DMS153 (cell line): ENCODE measurements at places on chromosomes 4 and X.

DNA sequence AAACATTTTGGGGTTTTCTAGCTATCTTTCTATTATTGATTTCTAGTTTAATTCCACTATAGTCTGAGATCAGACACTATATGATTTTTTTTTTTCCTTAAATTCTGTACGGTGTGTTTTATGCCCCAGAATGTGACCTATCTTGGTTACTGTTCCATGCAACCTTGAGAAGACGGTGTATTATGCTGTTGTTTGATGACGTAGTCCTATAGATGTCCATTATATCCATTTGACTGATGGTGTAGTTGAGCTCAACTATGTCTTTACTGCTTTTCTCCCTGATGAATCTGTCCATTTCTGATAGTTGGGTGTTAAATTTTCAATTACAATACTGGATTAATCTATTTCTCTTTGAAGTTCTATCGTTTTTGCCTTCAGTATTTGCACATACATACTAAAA is 212.5 kb downstream of the NDST4 start:
- DNase-seq: no peak

GRCh38 chrX:69028006-69028760 is 137.1 kb downstream of the PJA1 start:
- no peak for DNase-seq

- no peak for DNase-seq
These were observed 45.9 kb downstream of the TSC22D3 start for GRCh38 chrX:107729558-107730297.

DNA sequence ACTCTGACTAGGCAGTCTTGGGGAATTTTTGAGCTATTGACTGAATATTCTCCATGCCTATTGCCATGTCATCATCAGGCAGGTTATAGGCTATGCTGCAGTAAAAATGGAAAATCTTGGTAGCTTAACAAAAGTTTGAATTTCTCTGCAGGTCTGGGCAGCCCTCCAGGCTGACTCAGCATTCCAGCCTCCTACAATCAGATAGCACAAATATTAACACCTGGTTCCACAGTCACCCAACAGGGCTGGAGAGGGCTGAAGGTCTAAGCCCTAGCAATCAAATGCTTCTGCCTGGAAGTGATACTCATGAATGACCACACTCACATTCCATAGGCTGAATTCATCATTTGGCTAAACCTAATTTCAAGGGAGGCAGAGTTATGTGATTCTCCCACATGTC is 9.6 kb upstream of the PPP3CA start:
- DNase-seq: no peak

DNA sequence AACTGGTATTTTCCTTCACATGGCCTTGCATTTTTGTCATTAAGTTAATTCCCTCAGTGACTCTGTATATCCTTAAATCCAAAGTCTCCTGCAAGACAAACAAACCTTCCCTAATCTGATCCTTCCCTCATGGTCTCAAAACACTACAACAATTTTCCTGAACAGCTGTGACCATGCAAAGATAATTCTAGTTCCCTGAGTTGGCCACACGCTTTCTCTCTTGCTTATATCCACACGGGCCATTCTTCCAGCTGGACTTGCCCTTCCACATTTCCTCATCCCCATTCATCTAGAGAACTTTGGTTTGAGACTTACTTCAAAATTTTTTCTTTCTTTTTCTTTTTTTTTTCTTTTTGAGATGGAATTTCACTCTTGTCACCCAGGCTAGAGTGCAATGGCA is 1590.7 kb downstream of the STIM2 start:
- DNase-seq: no peak

DNA sequence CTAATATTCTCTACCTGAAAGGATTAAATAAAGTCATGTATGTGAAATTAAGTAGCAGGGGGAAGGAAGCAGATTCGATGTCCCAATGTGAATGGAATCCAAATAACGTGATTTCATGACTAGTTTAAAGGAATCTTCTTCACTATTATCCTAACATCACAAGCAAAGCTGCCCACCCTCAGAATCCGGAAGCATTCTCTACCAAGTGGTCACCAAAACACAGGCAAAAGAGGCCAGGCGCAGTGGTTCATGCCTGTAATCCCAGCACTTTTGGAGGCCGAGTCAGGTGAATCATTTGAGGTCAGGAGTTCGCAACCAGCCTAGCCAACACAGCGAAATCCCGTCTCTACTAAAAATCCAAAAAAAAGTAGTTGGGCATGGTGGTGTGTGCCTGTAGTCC is 212.9 kb downstream of the LDB2 start:
- no peak for DNase-seq

GRCh38 chr4:5928274-5928673 is 35.4 kb upstream of the CRMP1 start:
- DNase-seq: peak; percentile 20

- no peak for DNase-seq
These were observed 9.7 kb upstream of the DCUN1D4 start for GRCh38 chr4:51833236-51833635.

DNA sequence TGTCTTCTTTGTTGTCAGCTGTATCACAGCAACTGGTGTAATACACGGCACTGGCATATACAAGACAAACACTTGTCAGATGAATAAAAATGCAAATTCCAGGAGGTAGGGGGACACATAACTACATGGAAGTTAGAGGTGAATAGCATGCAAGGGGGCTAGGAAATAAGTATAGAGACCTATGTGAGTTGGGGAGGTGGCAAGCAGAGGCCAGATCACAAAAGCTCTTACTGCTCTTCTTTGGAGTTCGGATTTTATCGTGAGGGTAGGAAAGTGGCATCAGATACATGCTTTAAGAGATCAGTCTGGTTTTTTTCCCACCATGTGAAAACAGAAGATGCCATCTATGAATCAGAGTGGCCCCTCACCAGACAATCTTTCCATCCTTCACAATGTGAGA is 2.8 kb upstream of the SRP72 start:
- DNase-seq: no peak

- no peak for DNase-seq
These were observed 114.0 kb downstream of the BMPR1B start for GRCh38 chr4:94871644-94872305.

GRCh38 chr4:18192901-18193300 is 171.3 kb upstream of the LCORL start:
- no peak for DNase-seq

DNA sequence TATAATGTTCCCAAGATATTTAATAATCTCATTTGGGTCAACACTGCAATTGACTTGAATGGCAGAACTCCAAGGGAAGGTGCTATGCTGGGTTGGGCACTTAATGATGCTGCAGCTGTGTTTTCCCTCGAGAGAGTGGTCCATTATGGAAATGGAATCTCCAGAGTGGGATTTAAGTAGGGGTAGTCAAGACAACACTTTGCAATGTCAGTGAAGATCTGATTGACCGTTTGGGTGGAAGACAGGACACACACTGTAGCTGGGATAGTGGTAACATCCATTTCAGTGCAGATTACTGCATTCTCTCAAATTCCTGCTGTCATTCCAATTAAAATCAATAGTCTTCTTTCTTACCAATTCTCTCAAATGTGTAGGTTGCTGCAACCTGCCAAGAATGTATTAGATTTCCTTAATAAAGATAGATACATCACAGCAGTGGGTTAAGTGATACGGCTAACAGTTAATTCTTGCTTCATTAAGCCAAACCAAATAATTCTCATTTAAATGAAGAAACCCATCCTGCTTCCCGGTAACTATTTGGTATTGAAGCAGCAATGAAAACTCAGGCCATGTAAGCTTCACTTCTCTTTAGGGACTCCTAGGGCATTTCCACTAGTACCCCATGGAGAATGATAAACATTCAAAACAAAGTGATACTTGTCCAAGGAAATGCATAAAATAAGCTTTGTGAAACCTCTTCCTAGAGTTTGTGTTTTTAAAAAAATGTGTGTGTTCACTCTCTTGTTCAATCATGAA is 40.5 kb upstream of the RASGEF1B start:
- DNase-seq: no peak

GRCh38 chr4:165945991-165946390 is 73.0 kb downstream of the TLL1 start:
- no peak for DNase-seq

DNA sequence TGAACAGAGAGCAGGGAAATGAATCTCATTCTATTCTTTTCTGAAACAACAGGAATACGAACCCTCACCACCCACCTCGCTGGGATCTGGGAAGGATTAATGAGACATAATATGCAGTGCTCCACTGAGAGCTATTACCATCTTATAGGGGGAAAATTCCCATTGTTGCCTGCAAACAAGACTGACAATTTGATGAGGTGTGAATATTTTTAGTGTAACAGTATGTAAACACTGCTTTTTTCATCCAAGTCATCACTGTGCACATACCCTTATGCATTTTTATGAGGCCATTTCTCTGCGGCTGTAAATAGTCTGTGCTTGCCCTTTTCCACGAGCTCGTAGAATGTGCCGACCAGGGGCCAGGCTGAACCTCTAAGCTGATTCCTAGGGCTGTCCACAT is 285.6 kb upstream of the CPEB2 start:
- DNase-seq: no peak

GRCh38 chrX:46551494-46552128 is 6.4 kb upstream of the ZNF674 start:
- no peak for DNase-seq

DNA sequence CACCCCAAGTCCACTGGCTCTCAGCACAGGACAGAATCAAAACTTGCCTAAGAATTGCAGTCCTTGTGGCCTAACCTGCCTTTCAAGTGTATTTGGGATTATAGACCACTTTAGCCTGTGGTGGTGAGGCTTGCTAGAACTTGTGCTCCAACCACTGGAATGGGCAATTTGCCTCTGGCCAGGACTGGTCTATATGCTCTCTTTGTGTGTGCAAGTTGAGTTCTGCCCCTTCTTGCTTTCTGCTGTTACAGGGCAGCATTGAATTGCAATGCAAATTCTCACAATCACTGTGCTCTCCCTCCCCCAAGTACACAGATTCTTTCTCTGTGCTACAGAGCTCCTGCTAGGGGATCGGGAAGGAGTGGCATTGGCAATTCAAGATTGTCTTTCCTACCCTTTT is 233.6 kb upstream of the DIPK2B start:
- DNase-seq: no peak

DNA sequence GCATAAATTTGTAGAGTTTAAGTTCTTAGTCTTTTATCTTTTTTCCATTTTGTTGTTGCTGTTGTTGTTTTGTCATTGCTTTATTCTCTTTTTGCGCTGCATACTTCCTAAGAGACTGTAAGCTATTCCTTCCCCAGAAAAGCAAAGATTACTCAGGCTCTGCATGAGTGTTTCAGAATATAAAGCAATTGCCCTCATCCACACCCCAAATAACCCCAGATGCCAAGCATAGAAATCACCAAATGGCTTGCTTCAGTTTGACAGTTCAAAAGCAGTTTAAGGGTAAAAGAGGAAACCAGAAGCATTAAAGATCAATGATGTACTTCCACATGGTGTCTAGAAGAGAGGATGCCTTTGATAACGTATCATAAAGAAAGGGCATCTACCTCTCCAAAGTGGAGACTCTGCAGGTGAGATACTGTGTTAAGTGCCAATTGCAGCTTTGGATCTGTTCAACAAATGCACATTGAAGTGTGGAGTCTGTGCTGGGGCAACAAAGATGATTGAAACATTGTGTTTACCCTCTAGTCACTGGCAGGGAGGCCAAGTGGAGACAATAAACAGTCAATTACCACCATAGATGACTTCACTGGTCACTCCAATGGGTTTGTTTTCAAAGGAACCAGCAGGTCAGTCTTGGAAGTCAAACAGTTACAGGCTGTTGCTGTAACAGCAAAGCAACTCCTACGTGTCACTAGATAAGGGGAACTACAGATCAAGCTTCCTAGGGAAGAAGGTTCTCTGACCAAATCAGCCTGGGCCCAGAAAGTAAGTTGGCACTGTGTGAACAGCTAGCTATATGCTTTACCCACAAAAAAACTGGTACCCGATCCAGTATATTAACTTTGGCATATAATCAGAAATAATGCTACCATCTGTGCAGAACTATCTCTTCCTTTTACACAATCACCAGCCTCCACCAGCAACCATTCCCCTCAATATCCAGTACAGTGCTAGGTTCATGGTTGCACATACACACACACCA is 40.6 kb upstream of the IL21 start:
- no peak for DNase-seq

GRCh38 chr4:1113311-1114009 is at the start of gene RNF212:
TSS of gene RNF212 (minus strand) at chr4:1113564. CDS start at chr4:1113464, 100 bp downstream.
- DNase-seq: no peak

DNA sequence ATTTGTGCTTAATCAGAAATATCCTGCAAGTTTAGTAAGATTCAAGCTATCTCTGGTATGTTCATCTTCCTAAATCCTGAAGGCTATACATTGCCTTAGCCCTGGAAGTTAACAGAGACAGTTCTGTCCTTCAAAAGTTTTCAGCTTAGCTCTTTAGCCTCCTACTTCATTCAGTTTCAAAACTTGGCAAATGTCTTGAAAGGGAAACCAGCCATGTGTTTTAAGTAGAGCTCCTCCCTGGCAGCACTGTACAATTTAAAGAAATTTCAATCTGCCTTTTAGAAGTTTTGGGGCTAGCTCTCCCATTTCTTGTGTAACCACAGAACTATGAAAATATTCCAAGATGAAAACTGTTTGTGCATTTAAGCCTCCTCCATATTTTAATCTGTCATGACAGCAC is 47.0 kb downstream of the FANCB start:
- DNase-seq: no peak
